ENCODE measurements at places on chromosomes 11 and 22.

GRCh38 chr11:86790195-86790725 is 10.1 kb upstream of the PRSS23 start:
- DNase-seq: no peak

GRCh38 chr11:69208190-69209037 is 52.7 kb downstream of the SMIM38 start:
- no peak for DNase-seq

GRCh38 chr22:49660321-49660720 is 167.4 kb downstream of the BRD1 start:
- no peak for DNase-seq

DNA sequence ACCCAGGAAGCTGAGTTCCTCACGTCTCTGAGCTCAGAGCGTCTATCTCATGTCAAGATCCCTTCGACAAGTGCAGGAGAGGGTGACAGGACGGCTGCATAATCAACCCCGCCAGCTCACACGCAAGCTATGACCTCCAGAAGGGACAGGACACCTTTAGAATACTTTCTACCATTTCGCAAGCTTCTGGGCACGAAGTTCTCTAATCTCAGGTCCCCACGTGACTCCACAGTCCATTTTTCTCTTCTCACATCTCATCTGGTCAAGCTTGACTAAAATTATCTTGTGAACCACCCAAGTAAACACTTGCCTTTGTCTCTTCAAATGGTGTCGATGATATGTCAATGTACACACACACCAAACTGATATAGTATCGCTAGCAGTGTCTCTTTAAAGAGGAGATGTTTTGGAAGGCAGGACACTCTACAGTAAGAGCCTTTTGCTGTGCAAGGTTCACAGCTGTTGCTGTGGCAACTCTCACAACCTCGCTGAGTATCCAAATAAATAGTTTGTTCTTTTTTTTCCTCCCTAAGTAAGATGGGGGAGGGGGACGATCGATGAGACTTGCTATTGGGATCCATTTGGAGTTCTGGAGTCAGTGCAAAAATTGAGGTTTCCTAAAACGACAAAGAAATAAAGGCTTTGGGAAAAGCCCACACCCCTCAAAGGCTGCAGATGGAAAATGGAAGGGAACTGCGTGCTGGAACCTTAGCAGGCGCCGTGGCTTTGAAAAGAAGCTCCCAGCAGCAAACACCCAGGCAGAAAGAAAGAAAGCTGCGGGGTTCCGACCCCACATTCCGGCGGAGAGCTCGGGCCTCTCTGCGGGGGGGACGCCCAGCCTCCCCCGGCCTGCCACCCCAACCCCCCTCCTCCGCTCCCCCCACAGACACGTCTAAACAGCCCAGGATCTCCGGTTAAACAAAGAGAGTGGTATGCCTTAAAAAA is 215.4 kb upstream of the UBASH3B start:
- DNase-seq: no peak

- no peak for DNase-seq
Observed at GRCh38 chr11:79860336-79860735, 419.5 kb upstream of the TENM4 start.

GRCh38 chr22:33467620-33468095 is 409.5 kb upstream of the SYN3 start:
- DNase-seq: no peak

- no peak for DNase-seq
Observed at GRCh38 chr11:94030059-94030458, 8.9 kb downstream of the HEPHL1 start.

DNA sequence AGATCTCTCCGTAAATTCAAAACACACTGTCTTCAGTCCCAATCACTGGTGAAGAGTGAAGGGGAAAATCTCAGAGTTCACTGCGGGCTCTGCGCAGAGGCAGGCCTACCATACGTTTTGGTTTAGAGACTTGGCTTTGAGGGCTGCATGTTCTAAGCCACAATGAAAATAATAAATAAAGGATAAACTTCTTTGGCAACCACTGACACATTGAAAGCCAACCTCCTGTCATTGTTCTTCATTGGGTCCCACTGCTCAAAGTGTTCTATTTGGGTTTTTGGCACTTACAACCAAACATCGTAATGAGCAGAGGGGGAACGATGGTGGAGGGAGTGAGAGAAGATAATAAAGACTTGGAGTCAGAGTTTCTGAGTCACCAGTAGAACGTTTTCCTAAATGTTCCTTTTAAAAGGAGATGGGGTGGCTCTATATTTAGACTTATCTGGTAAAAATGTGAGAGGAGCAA is 472.9 kb downstream of the SOX6 start:
- DNase-seq: no peak

- no peak for DNase-seq
Observed at GRCh38 chr11:7640816-7641215, 32.5 kb downstream of the CYB5R2 start.

- DNase-seq: no peak
Observed at GRCh38 chr11:12165237-12165875, 55.0 kb downstream of the MICAL2 start.

GRCh38 chr11:9385327-9385899 is 961 bp downstream of the IPO7 start:
- peak; percentile 10 for DNase-seq

DNA sequence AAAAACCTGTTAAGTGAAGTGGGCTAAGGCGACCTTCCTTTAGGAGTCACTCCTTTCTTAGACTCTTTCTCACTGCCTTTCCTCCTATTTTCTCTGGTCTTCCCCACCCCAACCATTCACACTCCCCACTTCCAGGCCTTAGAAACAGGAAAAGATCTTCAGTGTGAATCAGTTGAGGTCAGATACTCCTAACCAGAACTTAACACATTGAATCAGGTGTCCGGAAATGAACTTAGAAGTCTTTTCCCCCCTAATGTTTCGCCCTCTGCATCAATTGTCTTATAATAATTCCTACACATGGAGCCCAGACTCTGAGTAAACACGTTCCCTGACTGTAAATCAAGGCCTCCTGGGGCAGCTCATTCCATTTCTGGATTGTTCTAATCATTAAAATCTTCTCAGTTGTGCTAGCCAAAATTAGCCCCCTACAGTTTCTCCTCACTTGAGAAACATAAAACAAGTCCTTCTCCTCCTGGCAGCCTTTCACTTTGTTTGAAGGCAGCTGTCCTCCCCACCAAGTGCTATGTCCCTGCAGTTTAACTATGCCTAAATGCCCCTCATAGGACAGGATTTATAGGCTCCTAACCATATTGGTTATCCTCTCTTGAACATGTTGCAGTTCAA is 32.7 kb upstream of the USP47 start:
- no peak for DNase-seq

DNA sequence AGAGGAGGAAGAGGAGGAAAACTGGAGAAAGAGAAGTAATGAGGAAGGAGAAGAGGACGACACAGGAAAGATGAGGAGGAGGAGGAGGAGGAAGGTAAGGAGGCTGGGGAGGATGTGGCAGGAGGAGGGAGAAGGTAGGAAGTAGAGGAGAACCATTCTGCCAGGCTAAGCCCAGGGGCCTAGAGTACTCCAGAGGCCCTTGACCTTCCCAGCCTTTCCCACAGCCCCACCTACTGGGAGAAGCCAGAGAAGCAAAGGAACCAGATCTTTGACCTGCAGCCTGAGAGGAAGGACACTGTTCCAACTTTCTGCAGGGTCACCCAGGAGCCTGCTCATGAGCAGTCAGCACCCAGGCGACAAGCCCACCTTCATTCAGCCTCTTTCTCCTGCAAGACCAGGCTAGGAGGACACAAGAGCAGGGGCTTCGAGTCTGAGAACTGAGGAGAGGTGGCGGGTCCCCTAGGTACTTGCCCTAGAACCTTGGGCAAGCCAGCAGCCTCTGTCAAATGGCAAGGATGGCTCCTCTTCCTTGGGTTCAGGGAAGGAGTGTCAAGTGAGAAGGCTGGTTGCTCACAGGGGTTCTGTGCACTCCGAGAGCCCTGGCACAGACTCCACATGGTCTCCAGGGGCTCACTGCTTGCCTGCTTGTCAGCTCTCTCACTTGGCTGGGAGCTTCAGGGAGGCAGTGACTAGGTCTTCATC is 27.9 kb upstream of the OAF start:
- no peak for DNase-seq

DNA sequence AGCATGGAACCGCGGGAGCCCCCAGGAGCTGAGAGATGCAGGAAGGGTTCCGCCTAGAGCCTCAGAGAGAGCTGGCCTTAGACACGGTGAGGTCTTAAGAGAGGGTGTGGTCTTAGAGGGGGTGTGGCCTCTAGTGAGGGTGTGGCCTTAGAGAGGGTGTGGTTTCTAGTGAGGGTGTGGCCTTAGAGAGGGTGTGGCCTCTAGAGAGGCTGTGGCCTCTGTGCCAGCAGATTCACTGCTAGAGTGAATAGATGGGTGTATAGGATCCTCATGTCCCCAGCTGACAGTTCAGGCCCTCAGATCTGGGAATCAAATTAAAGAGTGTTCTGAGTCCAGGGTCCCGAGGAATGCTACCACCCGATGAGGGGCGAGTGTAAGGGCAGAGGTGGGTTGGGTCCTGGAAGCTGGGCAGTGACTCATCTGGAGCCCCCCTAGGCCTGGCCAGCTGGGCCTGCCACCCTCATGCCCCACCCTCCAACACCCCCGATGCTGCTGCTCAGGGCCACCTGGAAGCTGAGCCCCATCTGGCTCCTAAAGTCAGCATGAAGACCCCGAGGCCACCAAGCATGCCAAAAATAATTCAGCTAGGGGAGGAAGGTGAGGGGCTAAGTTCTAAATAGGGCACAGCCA is 49.5 kb downstream of the IGF2 start:
- no peak for DNase-seq

DNA sequence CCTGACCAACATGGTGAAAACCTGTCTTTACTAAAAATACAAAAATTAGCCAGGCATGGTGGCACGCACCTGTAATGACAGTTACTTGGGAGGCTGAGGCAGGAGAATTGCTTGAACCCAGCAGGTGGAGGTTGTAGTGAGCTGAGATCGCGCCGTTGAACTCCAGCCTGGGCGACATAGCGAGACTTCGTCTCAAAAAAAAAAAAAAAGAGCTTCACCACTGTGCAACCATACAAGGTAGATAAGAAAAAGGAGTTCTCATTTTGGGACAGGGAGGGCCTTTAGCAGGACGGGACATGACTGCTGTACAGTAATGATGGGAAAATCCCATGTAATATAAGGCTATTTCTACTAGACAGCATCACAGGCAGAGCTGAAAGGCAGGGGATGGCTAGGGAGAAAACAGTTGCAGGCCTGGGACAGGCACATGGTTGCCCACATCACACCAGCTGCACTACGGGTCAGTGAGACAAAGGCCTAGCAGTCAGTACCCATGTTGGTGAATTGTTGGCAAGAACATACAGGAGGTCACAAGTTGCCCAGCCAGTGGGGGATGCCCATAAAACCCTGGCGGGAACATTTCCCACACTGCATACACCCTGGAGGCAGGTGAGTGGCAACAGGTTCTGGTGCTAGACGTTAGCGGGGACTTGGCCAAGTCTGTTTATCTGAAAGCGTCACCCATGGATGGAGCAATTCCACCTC is 5.4 kb downstream of the TANGO2 start:
- DNase-seq: no peak

Measured in stimulated activated CD4-positive, alpha-beta T cell treated with anti-CD3 and anti-CD28 coated beads, Interleukin-4, amount 100 ng/mL, for 48 hours (primary cell).